AG04450 (cell line): ENCODE measurements at places on chromosomes 7 and 10.

GRCh38 chr10:104325436-104326435, 12.5 kb downstream of the ITPRIP start:
- no peak for DNase-seq

GRCh38 chr7:2229467-2229866, 3.3 kb downstream of the MAD1L1 start:
- DNase-seq, result no peak

DNA sequence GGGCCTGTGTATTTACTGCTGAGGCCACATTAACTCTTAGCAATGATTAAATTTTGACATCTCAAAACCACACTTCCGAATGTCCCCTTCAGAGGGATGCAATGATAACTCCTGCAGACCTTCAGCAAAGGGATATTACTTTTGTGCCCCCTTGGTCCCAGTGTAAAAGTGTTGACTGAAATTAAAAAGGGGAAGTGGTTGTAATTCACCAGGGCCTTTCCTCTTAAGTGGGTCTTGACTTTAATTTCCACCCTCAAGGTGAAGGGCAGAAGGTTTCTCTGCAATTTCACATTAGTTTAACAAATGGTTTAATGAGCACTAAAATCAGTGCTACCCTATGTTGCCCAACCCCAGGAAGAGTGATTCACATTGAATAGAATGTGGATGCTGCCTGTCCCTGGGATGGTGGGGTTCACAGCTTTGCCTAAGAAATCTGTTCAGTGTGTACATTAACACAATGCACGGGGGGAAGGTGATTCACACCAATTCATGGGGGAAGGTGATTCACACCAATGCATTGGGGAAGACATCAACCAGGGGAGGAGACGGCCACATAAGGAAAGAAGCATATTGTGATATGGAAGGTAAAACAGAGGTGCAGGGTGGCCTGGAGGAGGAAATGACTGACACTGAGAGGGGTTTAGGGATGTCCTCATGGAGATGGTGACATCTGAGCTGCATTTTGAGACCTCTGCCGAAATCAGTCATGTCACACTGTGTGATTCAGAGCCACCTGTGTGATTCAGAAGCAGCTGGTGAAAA, 19.4 kb upstream of the TNS3 start:
- peak; percentile 70 for DNase-seq

GRCh38 chr10:37739181-37739580, 118.2 kb downstream of the ZNF248 start:
- DNase-seq, result no peak

DNA sequence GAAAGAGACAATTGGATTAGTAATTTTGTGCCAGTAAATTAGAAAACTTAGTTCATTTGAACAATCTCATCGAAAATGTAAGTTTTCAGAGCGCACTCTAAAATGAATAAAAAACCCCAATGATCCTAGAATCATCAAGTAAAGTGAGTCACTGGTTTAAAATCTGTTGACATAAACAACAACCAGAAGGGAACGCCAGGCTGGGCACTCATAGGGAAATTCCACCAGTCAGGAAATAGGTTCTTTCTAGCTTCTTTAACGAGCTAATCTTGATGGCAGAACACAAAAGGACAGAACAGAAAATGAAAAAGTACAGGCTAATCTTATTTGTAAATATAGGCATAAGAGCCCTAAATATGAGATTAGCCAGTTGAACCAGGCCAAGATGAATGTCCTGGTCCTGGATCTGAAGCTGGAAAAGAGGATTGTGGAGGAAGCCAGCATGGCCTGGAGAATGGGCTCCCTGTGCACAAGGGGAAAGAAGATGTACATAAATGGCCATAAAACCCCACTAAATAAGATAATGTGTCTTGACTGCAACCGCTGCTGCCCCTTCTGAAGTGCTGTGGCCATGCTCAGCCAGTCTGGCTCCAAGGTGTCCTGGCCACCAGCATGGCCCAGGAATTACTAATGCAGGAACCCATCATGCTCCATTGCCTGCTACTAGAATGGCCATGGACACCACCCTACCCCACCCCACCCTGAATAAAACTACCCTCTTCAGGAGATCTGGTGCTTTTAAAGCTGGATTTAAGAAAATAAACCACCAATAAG, 114.0 kb downstream of the WDFY4 start:
- no peak for DNase-seq

DNA sequence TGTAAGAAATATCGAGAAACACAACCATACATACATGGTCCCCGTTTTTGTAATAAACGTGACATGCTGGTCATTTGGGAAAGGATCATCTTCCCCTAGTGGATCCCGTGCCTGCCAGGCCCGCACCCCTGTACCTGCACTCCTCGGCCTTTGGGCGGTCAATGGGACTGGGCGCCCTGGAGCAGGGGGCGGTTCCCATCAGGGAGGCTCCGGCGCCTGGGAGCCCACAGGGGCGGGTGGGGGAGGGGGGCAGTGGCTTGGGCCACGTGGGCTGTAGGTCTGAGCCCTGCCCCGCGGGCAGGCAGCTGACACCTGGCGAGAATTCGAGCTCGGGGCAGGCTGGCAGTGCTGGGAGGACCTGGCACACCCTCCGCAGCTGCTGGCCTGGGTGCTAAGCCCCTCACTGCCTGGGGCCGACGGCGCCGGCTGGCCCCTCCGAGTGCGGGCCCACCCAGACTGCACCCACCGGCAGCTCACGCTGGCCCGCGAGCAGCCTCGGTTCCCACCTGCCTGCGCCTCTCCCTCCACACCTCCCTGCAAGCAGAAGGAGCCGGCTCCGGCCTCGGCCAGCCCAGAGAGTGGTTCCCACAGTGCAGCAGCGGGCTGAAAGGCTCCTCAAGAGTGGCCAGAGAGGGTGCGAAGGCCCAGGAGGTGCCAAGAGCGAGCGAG, 361.6 kb upstream of the GRM3 start:
- DNase-seq, result no peak

- no peak for DNase-seq
Observed at GRCh38 chr10:43884501-43885105, 235.9 kb upstream of the ZNF32 start.

GRCh38 chr7:130473876-130474275, 18.0 kb upstream of the MEST start:
- DNase-seq, result no peak

GRCh38 chr7:54810401-54810800, 51.4 kb upstream of the SEC61G start:
- no peak for DNase-seq

GRCh38 chr10:90451283-90451682, 406.6 kb downstream of the HTR7 start:
- DNase-seq, result no peak

GRCh38 chr7:94170836-94171235, 166.7 kb upstream of the BET1 start:
- no peak for DNase-seq

DNA sequence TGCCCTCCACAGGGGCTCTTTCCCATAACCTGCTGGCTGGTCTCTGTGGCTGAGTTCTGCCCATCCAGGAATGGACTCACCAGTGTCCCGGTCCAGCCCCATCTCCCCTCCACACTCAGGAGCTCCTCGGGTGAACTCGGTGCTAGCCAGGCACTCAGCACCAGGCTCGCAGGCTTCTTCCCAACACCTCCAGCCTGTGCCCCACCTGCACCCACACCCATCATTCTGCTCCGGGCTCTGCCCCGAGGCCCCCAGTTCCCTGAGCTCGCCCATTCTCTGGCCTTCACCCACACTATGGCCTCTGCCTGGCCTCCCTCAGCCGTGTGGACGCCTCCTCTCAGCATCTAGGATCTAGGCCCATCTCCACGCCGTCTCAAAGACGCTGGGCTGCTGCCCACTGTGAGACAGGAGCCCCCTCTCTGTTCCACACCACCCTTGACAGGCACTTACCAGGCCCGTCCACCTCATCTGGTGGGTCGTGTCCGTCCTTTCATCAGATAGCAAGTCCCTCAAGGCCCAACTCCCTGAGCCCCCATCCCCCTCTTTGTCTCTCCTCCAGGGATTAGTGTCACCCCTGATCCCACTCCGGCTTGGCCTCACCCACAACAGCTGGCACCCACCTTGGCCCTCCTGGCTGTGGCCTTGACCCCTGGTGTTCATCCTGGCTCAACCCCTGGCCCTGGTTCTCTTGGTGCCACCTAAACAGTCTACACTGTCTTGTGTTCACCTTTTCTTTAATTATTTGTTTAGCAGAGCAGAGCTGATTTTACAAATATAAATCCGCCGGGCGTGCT, 76.0 kb upstream of the FAM20C start:
- DNase-seq, result no peak

- no peak for DNase-seq
Observed at GRCh38 chr10:11197266-11197712, 179.6 kb downstream of the CELF2 start.

GRCh38 chr10:95391581-95392216, 100.9 kb upstream of the PDLIM1 start:
- DNase-seq, result peak; percentile 7

DNA sequence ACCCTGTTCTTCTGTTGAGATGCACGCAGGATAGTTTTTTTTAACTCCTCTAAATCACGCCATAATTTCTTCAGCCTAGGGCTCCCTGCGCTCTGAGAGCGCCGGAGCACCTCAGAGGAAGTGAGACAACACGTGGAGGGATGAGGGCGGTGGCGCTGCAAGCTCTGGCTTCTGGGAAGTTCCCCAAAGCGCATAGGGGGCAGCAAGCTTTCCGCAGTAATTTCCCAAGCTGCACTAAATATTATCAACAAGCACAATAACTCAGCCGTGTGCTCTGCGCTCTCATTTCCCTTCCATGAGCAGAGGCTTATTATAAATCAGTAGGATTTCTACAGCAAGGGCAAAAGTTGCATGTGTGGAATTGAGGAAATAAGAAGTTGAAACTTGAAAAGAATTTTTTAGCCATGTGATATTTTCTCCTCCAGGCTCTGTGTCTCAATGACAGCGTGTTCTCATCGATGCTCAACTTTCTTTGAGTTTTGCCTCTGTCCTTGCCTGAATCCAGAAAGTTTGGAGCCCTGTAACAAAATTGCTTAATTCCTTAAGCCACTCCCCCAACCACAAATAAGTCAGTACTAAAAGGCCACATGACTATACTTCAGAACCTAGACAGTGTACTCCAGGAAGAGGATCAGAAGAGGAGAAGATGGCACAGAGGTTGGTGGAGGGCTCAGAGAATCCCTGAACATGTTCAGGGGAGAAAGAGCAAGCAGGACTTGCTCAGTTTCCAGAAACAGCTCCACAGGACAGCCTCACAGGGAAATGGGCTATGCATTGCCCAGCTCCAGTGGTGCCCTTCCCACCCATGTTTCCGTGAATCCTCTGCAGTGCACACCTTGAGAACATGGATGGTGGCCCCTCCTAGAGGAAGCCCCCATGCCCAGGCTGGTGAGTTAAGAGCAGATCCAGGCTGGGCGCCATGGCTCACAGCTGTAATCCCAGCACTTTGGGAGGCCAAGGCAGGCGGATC, 221.5 kb upstream of the GHITM start:
- DNase-seq, result no peak

DNA sequence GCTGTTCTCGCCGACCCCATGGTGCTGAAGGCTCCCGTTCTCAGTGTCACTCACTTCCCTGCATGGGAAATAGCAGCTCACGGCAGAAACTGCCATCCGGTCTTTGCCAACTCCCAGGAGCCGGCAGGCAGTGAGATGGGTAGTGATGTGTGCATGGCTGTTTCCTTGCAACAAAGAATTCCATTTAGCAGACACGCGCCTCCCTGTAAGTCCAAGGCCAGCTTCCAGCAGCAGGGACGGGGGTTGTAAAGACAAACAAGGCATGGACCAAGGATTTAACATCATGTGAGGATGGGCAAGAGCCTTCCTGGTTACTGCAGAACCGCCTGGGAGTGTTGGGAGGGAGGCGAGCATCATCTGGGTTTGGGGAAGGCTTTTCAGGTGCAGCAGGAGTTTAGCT, 273.1 kb downstream of the GLRX3 start:
- no peak for DNase-seq

DNA sequence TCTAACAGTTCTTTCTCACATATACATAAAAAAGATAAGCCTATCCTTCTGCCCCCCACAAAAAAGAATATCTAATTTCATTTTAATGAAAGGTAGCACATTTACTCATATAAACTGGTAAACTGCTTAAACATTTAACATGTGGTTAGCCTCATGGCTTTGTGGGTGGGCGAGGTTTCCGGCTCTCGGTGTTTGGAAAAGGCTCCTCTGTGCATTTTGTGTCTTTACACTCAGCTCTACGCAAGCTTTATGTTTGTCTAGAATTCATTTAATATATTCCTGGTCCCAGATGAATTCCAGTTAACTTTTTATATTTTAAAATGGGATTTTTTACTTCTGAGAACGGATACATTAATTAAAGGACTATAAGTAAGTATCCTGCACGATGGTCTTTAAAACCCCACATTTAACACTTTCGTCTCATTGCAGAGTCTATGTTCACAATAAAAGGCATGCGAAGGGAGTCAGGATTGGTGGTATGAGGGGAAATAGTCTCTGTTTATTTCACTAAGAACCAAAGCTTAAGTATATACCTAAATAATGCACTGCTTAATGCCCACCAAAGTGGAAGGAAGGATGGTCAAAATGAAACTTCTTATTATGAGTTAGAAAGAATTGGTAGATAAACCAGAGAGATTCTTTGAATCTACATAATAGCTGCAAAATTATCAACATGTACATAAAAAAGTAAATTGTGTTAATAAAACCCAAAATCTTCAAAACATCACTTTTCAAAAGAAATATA, 197.2 kb downstream of the CRPPA start:
- no peak for DNase-seq

DNA sequence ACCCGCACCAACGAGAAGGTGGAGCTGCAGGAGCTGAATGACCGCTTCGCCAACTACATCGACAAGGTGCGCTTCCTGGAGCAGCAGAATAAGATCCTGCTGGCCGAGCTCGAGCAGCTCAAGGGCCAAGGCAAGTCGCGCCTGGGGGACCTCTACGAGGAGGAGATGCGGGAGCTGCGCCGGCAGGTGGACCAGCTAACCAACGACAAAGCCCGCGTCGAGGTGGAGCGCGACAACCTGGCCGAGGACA, 1.6 kb downstream of the VIM start:
- no peak for DNase-seq

DNA sequence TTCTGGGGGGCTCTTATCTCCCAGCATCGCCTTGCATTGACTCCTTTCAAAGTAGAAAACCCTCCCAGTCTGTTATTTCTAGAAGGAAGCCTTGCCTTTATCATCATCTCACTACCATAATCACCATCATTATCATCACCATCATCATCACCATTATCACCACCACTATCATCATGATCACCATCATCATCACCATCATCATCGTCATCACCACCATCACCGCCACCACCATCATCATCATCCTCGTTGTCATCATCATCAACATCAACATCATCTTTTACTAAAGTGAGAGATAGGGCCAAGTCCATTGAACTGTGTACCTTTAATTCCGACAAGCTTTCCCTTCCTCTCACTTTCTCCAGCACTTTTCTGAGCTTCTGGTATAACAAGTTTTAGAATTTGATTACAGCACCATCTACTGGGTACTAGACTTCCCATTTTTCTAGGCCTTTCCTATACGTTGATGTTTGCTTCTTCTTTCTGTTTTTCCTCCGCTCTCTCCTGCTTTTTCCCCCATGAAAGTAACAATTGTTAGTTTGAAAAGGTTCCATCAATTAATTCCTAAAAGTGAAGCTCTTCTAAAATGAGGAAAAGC, 226.4 kb downstream of the BUB3 start:
- DNase-seq, result no peak

- no peak for DNase-seq
Observed at GRCh38 chr7:157839672-157840167, 502.9 kb downstream of the DNAJB6 start.

- no peak for DNase-seq
Observed at GRCh38 chr10:52644373-52645186, 128.0 kb downstream of the MBL2 start.

- no peak for DNase-seq
Observed at GRCh38 chr7:12199363-12199762, 11.7 kb upstream of the TMEM106B start.

- DNase-seq, result peak; percentile 65
Observed at GRCh38 chr7:40468891-40469864, 334.4 kb downstream of the SUGCT start.
